ENCODE measurements at places on chromosomes 12 and 14. TPM values are rescaled to one million over a fixed set of nuclear protein-coding genes. Genes with fewer than 3 reads are reported as not detected.

DNA sequence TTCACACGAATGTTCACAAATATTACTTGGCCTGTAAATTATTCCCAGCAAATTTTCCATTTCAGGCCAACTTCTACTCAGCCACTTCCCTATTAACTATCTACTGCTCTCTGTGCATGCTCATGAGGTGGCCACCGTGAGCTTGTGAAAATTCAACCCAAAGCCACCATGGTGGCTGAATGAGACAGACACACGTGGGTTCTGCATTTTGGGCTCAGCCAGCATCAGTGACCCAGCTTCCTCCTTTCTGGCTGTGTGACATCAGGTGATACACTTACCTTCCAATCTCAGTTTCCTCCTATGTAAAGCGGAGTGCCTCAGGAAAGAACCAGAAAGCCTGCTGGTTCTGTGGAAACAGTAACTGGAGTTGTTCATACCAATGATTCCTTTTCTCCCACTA lies 175.8 kb downstream of the FOXN3 start:
- no peak for DNase-seq

GRCh38 chr12:108918960-108919642 lies 39.2 kb downstream of the DAO start:
- DNase-seq, result no peak

DNA sequence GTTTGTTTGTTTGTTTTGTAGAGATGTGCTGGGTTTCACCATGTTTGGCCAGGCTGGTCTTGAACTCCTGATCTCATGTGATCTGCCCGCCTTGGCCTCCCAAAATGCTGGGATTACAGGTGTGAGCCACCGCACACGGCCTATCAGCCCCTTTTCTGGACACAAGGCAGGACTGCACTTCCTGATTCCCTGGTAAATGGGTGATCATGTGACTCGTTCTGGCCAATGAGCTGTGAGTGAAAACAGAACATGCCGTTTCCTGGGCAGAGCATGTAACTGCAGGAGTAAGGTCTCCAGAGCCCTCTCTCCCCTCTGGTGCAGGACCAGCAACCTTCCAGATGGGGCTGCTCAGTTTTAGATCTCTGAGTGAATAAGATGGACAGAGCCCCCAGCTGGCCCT lies 92.7 kb downstream of the ITPK1 start:
- no peak for DNase-seq

- peak; percentile 33 for DNase-seq
Measured at GRCh38 chr14:34124585-34124984, 173.7 kb upstream of the EGLN3 start.

- DNase-seq, result no peak
Measured at GRCh38 chr12:53990311-53991076, 5.5 kb downstream of the HOXC10 start.

- peak; percentile 2 for DNase-seq
Measured at GRCh38 chr12:118714051-118714460, 267.3 kb upstream of the SRRM4 start.

DNA sequence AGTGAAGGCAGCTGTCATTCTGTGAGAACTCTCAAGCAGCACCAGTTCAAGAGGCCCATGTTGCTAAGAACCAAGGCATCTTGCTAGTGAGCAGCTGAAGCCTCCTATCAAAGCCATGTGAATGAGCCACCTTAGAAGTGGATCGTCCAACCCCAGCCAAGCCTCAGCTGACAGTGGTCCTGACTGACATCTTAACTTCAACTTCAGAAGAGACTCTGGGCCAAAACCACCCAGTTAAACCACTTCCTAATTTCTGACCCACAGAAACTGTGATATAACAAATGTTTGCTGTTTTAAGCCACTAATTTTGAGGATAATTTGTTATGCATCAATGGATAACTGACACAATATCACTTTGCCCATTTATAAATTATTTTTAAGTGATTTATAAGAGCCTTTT lies 256.0 kb downstream of the RPAP3 start:
- no peak for DNase-seq

DNA sequence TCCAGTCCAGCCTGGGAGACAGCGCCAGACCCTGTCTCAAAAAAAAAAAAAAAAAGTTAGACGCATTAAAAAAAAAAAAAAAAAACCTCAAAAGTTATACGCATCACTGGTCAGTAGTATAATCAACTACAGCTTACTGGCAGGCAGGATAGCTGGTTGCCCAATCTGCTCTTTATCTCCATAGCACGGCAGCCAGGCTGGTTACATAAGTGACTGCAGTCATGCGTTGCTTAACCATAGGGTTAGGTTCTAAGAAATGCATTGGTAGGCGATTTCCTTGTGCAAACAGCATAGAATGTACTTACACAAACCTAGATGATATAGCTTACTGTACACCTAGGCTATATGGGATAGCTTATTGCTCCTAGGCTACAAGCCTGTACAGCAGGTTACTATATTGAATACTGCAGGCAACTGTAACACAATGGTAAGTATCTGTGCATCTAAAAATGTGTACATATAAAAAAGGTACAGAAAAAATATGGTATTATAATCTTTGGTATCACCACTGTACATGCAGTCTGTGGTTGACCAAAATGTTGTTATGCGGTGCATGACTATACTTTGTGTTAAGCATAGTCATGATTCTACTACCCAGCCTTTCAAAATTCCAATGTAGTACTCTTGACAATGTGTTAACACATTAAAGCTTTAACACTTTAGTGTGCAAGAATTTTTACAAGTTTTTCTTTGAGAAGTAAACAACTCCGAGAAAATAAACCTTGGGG lies 8.1 kb downstream of the L2HGDH start:
- peak; percentile 75 for DNase-seq

- DNase-seq, result no peak
Measured at GRCh38 chr12:56759263-56759908, 3.7 kb upstream of the HSD17B6 start.

- no peak for DNase-seq
Measured at GRCh38 chr14:54617467-54617866, 50.5 kb downstream of the SAMD4A start.

DNA sequence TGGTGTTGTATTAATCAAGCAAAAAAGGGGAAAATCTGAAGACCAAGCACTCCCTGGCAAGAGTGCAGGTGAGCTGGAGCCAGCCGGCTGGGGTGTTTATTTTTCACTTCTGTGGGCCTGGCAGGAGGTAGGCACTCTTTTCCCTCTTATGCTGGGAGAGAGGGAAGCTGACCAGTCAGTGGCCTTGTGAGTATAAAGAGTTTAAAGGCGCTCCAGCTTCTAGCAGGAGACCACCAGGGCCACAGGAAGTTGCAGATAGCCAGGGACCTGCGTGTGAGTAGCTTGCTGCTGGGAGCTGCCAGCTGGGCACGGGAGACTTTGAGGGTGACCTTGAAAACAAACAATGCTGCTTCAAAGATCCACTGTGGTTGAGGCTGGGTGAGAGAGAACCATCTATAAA lies 217.4 kb upstream of the PWP1 start:
- DNase-seq, result peak; percentile 91

GRCh38 chr12:30438601-30439041 lies 257.0 kb downstream of the IPO8 start:
- no peak for DNase-seq

- DNase-seq, result no peak
Measured at GRCh38 chr12:77724367-77724957, 106.2 kb upstream of the NAV3 start.

- DNase-seq, result no peak
Measured at GRCh38 chr12:88896958-88897357, 316.7 kb upstream of the KITLG start.

GRCh38 chr14:54599966-54600716 lies 33.2 kb downstream of the SAMD4A start:
- no peak for DNase-seq

DNA sequence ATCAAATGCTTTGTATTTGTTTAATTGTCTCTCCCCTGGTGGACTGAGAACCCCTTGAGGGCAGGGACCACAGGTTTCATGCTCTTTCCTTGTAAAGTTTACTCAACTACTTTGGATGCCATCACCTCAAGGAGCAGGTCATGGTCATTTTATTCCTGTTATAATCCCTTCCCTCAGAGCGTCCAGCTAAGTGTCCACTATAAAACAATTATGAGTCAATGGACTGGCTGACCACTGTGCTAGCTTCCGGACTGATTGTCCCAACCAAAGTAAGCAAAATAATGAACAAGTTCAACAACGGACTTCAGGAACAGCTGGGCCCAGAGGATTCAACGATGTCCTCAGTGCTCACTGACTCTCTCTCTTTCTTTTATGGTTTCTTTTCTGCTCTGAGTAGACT lies 18.2 kb downstream of the AK7 start:
- no peak for DNase-seq

- DNase-seq, result no peak
Measured at GRCh38 chr12:51122844-51123243, 39.4 kb upstream of the CSRNP2 start.

The POP5 gene
- 72.0 TPM for total RNA-seq

The ABCD2 gene
- 0.33 TPM for total RNA-seq

The PTGDR gene
- total RNA-seq, result 0.54 TPM

The GPRC5A gene
- 207 TPM for total RNA-seq

The NRL gene
- 6.5 TPM for total RNA-seq

The TMEM229B gene
- 63.5 TPM for total RNA-seq

The IL25 gene
- total RNA-seq, result not detected

The PZP gene
- not detected for total RNA-seq
